ENCODE measurements at places on chromosomes 11 and 22. TPM values are rescaled to one million over a fixed set of nuclear protein-coding genes. Genes with fewer than 3 reads are reported as not detected.
A peak's percentile ranks its signal among the peaks of the same experiment; 100 is the strongest.

GRCh38 chr11:13289081-13289480 is 11.5 kb downstream of the BMAL1 start:
- DNase-seq = no peak

DNA sequence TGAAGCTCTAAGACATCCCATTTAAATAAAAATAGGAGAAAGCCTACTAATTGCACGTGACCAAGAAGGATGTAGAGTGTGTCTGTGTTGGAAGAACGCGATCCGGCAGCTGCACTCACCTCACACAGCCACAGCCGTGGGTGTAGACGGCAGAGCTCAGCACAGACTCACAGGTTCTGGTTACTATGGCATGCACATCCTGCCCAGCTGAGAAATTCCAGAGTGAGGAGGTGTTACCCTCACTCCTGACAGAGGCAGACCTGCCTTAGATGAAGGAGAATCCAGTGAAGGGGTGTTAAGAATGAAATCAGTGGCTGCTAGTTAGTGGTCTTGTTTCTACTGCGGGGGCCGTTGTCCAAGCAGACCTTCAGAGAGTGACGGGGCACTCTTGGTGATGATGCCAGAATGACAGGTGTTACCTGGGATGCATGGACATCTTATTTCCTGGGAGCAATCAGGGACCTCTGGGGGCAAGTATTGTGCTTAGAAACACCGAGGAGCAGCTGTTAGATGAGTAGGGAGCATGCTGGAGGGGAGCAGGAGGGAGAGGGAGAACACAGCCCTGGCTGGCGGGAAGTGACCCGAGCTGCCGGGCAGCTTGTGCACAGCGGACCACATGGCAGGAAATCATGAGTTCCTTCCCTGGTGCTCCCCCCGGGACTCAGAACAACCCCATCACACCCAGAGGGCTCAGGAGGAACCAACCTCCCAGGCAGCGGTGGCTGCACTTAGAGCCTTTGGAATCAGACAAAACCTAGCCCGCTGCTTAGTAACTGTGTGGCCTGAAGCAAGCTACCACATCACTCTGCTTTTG is 12.3 kb downstream of the KCNJ5 start:
- no peak for DNase-seq

DNA sequence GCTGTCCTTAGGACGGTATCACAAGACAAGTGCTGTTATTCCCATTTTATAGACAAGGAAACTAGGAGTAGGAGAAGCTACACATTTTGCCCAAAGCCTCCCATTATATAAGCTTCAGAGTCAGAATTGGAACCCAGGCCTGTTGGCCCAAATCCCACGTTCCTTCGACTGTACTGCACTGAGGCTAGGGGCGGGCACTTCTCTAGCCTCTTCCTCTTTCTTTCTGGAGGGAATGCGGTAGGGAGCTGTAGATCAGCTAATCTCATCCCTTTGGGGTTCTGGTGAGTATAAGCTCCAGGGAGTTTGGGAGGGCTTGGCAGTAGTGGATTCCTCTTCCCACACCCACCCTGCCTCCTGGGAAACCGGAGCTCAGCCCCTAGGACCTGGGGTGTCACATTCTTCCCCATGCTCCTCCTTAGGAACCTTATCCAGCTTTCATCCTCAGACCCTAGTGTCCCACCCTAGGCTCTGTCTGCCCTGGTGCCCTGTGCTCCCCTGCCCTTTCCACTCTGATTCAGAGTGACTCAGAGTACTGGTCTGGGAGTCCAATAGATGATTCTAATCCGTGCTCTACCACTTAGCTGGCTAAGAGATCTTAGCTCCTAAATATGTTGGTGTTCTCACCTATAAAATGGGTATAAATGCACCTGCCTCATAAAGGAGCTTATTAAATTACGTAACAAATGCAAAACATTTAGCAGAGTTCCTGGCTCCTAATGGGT is 29.3 kb downstream of the PHLDB1 start:
- DNase-seq = no peak

- DNase-seq = no peak
Observed at GRCh38 chr22:44884562-44884961, 125.2 kb downstream of the PHF21B start.

DNA sequence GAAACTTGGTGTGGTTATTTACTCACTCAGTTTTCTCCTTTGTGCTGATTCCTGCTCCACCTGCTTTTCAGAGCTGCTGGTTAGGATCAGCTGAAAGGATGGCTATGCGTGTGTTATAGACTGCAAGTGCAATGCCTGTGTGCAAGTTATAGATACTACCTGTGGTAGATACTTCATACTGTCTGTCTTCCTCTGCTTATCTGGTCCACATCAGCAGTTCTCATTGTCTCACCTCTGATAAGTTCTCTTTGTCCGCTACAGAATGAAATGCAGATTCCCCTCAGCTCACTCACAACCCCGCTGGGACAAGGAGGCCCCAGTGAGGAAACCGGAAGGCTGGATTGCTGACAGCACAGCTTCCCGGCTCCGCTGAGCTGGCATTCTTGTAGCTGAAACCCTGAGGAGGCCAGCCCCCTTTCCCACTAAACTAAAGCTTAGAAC is 37.5 kb upstream of the LYVE1 start:
- peak; percentile 8 for DNase-seq

GRCh38 chr11:119144825-119145486 is 3.9 kb upstream of the ABCG4 start:
- peak; percentile 77 for DNase-seq

GRCh38 chr11:131353766-131354165 is 16.6 kb upstream of the NTM start:
- DNase-seq = no peak

DNA sequence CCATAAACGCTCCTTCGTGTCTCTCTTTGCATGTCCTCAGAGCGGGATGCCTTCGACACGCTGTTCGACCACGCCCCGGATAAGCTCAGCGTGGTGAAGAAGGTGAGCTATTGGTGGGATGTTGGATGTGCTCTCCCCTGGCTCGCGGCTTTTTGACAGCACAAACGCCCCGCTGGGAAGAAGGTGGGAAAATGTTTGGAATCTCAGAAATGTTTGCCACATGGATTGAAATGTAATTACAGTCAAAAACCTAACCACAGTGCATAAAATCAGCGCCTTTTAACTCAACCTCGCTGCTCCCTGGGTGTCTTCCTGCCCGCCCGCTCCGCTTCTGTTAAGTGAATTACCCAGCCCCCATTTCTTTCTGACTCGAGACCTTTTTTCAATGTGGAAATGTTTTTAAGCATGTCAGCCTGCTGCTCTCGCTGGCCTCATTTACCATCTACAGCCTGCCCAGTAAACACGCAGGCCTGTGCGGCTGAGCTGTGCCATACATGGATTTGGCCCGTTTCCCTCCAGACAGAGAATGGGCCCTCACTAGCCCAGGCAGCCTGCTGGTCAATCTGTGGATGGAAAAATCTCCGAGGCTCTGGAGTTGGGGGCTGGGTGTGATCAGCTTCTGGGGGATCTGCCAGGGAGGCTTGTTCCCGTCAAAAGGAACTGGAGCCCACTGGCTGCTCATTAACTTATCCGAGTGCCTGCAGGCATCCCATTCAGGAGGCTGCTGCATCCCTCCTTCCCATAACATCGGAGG is 32.7 kb upstream of the PARVG start:
- no peak for DNase-seq

DNA sequence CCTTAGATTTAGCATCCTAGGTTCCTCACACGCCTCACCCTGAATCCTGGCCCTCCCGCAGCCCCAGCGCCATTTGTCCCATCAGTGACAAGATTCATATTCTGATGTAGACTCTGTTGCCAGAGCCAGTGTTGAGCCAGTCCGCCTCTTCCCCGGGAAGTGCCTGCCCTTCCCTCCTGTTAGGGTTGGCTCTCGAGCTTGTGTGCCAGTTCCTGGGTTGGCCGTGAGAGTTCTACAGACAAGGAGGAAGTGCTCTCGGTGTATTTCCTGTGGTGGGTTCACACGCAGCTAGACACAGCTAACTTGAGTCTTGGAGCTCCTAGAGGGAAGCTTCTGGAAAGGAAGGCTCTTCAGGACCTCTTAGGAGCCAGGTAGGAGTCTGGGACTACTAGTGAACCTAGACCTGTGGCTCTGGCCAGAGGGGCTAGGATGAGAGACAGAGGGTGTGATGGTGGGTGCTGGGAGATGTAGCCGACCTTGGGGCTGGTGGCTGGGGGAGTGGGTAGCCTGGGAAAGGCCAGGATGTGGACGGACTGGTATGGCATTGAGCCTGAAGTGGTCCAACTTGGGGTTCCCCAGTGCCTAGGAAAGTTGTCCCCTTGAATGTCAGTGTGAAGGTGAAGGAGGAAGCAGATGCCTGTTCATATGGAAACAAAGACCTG is at the start of gene IL18BP:
Gene IL18BP (plus strand): TSS at position 261 of the 662 bp plus-strand sequence. CDS start 1,076 bp downstream, outside the sequence.
- no peak for DNase-seq

DNA sequence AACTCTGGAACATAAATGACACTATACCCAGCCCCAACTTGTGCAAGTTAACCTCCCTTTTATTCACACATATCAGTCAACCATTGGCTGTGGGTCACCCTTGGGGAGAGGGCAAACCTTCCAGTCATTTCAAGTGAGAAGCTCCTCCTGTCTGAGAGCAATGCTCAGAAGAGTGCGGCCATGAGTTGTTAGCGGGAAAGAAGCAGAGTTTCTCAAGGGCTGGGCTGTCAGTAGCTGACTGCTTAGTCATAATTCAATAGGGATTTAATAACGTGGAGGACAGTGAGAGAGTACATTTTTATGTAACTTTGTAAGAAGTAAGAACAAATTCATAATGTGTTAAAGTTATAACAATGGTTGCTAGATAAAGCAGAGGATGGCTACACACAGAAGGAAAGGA is 5.1 kb downstream of the PATE2 start:
- no peak for DNase-seq

GRCh38 chr11:19953909-19954308 is 206.4 kb downstream of the DBX1 start:
- peak; percentile 93 for DNase-seq

- DNase-seq = peak; percentile 98
Observed at GRCh38 chr11:71947498-71947897, 18.7 kb downstream of the RNF121 start.

GRCh38 chr11:17634776-17635550 is 84.4 kb upstream of the MYOD1 start:
- no peak for DNase-seq

DNA sequence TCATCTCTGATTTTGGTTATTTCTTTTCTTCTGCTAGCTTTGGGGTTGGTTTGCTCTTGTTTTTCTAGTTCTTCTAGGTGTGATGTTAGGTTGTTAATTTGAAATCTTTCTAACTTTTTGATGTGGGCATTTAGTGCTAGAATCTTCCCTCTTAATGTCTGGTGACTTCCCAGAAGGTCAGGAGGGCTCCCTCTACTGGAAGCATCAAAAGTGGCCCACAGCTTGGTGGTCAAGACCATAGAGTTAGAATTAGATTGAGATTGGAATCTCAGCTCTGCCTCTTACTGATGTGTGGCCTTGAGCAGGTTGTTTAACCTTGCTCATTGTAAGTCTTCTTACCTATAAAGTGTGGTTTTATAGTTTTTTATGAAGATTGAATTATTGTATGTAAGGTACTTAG is 99.3 kb downstream of the FDX1 start:
- DNase-seq = peak; percentile 5

DNA sequence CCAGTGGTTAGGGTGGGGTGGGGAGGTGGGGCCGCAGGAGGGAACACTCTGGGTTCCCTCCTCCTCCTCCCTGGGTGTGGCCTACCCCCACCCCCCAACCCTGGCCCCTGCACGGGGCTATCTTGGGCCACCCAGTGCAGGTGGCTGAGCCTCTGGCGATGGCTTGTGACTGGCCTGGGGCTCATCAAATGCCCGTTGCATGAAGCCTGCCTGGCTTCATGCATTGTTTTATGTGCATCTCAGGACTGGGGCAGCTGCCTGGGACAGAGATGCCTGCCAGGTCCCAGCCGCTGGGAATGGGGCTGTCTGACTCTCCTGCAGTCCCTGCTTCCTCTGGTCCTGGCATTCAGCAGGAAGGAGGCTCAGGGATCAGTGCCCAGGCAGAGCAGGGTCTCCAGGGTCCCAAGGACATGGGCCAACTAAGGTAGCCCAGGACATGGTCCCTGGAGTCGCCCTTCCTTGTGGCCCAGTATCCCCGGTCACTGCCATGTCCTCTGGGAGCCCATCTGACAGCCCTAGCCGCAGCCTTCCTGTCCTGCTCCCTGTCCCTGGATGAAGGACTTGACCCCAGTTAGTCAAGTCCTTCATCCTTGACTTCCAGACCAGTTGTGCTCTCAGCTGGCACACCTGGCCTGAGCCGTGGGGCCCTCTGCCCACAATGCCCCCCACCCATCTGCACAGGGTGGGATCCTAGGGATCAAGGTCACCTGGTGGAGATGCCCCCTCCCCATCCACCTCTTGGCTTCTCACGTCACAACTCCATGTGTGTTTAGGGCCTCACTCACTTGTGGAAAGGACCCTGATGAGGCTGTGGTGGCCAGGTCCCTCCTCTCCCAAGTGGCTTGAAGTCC is 112.1 kb upstream of the FGF3 start:
- DNase-seq = no peak

GRCh38 chr11:77301510-77301909 is at the start of gene GDPD4:
Gene GDPD4 (minus strand): TSS chr11:77301686. CDS start chr11:77285137, 16,549 bp downstream.
- DNase-seq = no peak

DNA sequence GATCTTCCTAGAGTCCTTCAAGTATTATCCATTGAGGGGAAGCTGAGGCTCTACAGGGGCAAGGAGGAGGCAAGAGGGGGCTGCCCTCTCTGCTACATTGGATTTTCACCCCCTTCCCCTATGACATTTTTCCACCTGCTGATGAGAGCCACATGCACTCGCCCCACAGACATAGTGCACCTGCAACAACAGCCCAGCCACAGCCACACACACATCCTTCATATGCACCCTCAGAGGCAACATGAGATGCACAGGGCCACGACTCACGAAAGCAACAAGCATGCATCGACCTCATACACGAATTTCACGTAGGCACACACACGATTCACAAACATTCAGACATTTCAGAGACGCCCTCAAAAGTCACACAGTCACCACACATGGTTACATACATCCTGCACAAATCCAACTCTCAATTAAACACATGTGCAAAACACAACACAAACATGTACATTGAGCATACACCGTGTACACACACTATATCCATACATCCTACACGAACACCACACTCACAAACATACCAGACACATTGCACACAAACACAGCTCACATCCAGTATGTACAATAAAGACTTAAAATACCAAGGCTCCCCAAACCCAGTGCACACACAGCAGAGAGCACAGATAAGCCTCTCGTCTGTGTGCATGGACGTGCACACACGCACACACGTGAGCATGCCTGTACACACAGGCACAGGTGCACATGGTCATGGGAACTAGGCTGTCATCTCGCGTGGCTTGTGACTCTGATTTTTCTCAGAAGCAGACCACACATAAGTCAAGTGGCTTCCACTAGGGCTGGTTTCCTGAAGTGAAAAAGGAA is 6.3 kb upstream of the LRRC32 start:
- DNase-seq = no peak

PLAAT3 gene
- polyA plus RNA-seq = 16.4 TPM

TRPC6 gene
- polyA plus RNA-seq = not detected
